ENCODE measurements at places on chromosomes 4 and X.

DNA sequence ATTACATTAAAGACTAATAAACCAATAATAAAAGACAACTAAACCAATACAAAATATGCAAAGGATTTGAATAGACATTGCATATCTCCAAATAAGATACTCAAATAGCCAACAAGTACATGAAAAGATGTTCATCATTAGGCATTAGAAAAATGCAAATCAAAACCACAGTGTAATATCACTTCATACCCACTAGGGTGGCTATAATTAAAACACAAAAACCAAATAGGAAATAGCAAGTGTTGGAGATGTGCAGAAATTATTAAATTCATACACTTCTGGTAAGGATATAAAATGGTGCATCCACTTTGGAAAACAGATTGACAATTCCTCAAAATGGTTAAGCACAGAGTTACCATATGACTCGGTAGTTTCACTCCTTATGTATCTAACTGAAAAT lies 860.8 kb upstream of the DIAPH2 start:
- no peak for DNase-seq

DNA sequence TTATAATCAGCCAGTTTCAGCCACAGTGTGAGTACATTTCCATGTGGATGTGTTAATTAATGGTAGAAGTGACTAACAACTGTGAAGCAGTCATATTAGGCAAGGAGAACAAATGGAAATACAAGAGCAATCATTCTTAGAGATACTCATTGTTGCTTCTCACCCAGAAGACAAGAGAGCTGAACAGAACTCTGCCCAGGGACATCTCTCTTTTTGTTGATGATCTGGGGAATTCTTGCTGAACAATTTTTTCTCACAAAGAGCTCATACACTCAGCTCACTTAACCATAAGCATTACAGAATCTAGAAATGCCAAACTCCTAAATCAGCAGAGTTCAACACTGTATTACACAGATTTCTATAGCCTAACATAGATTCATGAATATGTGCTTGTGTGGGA lies 150.1 kb downstream of the COMMD8 start:
- no peak for DNase-seq

GRCh38 chr4:174037049-174037448 lies 246.4 kb downstream of the FBXO8 start:
- DNase-seq, result no peak

DNA sequence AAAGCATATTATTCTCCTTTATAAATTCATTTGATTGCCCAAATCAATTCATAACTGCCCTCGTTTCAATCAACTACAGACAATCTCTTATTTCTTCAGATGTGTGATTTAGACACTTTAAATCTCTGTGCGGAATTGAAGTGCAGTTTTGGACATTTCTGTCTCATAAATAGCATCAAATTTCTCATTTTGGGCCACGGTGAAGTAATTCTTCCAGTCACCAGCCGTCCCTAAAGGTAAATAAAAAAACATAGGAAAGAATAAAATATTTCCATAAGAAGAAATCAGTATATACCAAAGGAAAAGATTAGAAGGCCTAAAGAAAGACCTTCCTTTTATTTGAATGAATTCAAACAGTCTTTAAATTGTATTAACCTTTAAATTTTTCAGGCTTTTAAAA lies 33.4 kb downstream of the SULT1B1 start:
- DNase-seq, result no peak

GRCh38 chrX:14497184-14497666 lies 32.1 kb upstream of the GLRA2 start:
- DNase-seq, result no peak

DNA sequence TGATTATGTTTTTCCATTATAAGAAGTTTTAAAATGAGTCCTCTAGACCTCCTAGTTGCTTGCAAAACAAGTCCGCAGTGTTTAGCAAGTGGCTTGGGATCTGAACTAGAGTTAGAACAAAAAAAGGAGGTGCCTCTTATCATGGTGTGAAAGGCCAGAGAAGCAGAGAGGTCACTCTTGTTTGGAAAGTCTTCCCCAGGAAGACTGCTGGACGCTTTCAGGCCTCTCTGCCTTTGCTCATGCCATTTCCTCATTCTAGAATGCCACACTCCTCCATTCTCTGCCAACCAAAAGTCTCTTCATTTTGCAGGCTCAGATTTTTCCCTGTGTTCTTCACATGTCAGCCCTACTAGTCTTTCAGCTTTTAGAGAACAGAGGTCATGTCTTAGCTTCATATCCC lies 14.9 kb downstream of the PARM1 start:
- DNase-seq, result no peak

- DNase-seq, result no peak
Measured at GRCh38 chr4:41009411-41009810, 204.9 kb downstream of the APBB2 start.

DNA sequence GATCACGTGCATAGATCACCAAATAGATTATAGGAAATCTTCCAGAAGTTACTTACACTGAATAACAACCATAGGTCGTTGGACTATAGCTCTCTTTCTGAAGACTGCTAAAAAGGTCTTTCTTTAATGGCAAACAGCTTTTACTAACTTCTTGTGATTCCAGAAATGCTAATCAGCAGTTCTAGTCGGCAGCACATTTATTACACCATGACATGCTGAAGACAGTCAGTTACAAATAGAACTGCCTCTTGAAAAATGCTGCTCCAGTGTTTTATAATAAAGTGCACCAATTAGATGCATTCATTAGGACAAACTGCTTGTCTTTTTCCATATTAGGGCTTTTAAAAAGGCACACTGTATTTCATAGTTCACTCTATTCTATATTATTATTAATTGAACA lies 488.2 kb downstream of the PABPC4L start:
- no peak for DNase-seq

DNA sequence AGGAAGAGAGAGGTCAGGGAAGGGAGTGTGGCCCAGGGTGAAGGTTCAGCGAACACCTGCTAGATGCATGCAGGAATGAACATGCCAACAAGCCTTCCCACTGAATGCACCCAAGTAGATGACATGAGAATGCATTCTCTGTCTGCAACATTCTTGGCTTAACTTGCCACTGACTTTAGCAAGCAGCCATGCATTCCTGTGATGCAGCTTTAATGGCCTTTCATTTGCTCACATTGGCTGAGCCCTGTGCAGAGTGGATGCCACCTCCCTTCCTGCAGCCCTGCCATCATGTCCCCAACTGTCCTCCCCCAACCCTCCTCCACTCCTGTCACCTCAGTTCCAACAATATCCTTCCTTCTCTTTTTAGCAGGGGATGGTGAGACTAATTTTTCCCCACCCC lies 25.3 kb upstream of the MTNR1A start:
- no peak for DNase-seq

- no peak for DNase-seq
Measured at GRCh38 chr4:47485768-47486167, 693 bp downstream of the ATP10D start.

GRCh38 chrX:118718737-118719136 lies 8.7 kb upstream of the IL13RA1 start:
- DNase-seq, result no peak

DNA sequence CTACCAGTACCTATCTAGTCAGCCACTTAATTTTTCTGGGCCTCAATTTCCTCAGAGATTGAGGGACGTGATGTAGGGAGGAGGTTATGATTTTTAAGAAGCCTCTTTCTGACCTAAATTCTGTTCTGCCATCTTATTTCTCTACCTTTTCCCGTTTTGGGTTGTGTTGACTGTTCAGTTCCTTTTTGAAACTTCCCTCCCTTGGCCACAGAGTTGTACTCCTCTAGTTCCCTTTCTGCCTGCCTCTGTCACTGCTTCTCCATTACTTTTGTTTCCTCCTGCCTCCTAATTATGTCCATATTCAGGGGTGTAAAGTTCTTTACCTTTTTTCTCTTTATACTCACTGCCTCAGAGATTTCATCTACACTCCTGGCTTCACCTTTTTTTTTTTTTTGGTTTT lies 25.4 kb downstream of the CLCN5 start:
- DNase-seq, result no peak

DNA sequence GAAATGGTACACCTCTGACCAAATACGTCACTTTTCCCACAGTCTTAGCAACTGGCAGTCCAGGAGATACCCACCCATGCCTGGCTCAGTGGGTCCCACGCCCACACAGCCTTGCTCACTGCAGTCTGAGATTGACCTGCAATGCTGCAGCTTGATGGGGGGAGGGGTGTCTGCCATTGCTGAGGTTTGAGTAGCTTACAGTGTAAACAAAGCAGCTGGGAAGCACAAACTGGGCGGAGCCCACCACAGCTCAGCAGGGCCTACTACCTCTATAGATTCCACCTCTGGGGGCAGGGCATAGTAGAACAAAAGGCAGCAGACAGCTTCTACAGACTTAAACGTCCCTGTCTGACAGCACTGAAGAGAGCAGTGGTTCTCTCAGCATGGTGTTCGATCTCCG lies 52.7 kb downstream of the AMER1 start:
- peak; percentile 39 for DNase-seq

DNA sequence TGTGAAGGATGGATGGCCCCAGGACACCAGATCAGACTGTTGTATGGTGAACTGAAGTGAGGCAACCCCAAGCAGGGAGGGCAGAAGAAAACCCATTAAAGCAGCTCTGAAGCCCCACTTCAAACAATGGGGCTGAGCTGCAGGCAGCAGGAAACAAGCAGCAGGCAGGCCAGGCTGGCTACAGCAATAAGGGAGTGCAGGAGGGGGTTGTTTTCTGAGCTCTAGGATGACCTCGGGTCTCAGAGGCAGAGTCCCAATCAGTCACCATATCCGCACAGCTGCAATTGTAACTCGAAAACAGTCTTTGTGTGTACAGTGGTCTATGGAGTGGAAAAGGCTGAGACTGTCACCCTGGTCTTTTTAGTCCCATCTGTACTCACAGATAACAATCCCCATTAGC lies 90.4 kb downstream of the COL4A6 start:
- no peak for DNase-seq

GRCh38 chr4:851701-852430 lies 25.9 kb upstream of the CPLX1 start:
- no peak for DNase-seq

- no peak for DNase-seq
Measured at GRCh38 chr4:30295652-30296051, 424.5 kb upstream of the PCDH7 start.

GRCh38 chr4:146439437-146439836 lies 82.3 kb downstream of the SLC10A7 start:
- no peak for DNase-seq

DNA sequence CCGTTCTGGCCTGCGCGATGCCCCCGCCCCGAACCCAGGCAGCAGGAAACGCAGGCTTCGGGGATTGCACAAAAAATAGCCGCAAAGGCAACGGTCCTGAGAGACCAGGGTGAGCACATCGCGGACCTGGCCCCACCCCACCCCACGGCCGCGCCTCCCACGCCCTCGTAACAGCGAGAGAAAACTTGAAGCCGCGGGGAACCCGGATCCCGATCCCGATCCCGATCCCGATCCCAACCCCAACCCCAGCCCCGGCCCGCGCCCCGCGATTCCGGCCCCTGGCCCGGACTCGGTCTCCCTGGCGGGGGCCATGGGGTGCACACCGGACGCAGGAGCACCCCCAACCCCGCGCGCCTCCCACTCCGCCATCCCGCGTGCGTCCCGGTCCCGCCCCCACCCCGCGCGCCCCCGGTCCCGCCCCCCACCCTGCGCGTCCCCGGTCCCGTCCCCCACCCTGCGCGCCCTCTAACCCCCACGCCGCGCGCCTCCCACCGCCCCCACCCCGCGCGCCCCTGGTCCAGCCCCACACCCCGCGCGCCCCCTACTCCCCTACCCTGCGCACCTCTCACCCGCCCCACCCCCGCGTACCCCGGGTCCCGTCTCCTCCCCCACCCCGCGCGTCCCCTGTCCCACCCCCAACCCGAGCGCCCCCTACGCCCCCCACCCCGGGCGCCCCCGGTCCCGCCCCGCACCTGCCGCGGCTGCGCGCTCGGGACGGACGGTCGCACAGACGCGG lies 29.0 kb downstream of the NOP14 start:
- no peak for DNase-seq

- DNase-seq, result no peak
Measured at GRCh38 chrX:6695717-6696116, 160.8 kb upstream of the VCX3A start.

GRCh38 chr4:55030589-55030988 lies 94.8 kb downstream of the KDR start:
- peak; percentile 47 for DNase-seq

- peak; percentile 37 for DNase-seq
Measured at GRCh38 chr4:102356562-102357202, 11.4 kb upstream of the SLC39A8 start.

DNA sequence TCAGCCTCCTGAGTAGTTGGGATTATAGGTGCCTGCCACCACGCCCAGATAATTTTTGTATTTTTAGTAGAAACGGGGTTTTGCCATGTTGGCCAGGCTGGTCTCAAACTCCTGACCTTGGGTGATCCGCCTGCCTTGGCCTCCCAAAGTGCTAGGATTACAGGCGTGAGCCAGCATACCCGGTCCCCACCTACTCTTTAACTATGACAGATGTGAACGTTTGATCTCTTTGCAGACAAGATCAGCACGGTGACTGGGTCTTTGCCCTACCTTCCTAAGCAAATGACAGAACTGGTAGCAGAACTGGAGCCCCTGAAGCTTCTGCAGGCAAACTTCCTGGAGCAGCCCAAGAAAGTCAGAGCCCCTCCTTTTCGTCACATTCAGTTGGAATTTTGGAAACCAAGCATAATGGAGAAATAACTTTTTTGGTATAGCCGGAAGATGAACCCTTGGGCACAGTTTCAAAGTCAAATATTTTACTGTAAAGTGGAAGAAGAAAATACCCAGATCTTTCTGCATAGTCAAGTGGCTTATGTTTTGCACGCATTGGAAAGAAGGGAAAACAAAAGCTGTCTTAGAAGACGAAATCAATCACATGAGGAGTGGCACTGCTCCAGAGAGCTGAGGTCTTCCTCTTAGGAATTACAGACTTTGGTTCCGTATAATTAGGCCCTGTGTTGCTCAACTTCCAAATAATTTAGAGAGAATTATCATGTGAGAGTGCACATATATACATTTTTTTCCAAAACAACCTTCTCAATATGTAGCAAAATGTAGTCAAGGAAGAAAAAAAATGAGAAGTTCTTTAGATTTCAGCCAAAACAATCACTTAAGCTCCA lies 90.6 kb downstream of the SORBS2 start:
- DNase-seq, result no peak

GRCh38 chr4:122243785-122244184 lies 91.7 kb downstream of the BLTP1 start:
- DNase-seq, result no peak

Measured in DMS153 (cell line).